ENCODE measurements at places on chromosomes 11 and 22.

DNA sequence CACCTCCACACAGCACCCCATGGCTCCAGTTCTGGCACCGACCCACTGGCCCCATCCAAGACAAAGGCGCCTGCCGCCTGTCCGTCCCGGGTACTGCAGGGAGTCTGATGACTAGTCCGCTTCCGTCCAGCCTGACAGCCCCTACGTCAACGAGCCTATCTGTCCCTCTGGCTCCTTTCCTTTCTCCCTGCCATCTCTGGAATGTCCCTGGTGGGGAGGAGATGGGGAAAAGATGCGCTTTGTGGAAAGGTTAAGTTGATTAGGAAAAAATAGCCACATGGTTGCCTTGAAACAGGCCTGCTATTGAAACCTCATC lies 10.4 kb downstream of the PDGFB start:
- peak; percentile 32 for DNase-seq

GRCh38 chr11:106988151-106989077 lies 29.9 kb downstream of the GUCY1A2 start:
- no peak for DNase-seq

DNA sequence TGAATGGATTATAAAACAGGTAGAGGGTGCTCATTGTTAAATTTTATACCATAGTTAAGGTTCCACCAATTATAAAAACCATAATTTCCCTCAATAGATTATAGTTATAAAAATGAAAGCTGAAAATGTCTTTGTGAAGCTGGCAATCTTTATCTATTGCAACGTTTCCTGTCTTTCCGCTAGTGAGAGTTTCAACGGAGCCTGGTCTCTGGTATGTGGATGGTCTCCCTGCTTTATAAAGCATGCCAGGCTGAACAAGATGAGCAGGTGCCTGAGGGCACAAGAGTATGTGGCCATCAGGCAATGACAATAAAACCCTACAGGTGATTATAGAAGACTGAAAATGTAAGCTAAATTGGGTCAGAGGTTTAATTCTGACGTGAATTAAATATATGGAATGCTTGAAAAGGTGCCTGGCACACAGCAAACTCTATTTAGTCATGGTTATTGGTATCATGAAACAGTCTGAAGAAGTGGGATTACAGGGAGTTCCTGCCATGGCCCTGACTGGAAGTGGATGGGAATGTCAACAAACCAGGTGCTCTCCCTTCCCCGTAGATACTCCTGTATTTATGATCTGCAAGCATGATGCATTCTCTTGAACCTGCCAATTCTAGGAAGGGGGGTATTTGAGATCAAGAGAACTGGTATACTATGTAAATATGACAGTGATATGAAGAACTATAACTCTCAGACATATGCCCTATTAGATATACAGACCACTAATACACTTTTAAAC lies 115.7 kb downstream of the ENTHD1 start:
- DNase-seq = no peak

- no peak for DNase-seq
These were observed 37.1 kb downstream of the BCR start for GRCh38 chr22:23217171-23218052.

DNA sequence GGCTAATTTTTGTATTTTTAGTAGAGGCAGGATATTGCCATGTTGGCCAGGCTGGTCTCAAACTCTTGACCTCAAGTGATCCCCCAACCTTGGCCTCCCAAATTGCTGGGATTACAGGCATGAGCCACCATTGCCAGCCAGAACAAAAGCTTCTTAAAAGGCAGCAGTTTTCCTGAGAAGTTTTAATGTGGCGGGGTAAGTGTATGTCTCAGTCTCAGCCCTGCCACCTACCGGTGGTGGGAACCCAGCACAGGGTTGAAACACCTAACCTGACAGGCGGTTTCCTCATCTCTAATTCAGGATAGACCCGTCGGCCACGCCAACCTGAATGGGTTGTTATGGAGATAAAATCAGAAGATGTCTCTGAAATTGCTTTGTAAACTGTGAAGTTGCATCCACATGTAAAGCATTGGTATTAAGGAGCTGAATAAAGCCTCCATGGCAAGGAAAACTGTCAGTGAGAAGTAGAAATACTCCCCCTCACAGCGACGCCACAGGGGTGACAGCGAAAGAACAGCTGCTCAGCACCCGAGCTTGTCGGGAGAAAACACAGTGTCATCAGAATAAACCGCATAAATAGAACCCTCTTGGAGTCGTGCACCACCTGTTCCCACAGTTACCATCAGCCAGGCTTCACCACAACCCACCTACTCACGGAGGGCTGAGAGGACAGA lies 165.9 kb upstream of the NCAM1 start:
- DNase-seq = peak; percentile 27

DNA sequence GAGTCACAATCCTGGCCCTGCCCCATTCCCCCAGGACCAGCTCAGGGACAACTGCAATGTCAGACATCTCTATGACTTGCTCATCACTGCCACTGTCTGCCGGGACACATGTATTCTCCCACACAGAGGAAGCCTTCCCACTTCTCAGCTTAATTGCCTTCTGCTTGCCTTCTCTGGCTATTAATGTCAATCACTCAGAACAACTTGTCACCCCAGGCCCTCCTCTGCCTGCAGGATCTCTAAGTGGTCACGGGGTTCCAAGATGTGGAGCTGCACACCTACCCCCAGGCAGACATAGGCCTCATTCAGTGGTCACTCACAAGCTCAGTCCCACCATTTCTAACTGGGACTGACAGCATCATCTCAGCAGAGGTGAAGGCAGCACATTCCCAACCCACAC lies 15.1 kb downstream of the PLEKHA7 start:
- no peak for DNase-seq

GRCh38 chr11:848380-848931 lies 5.8 kb downstream of the TSPAN4 start:
- peak; percentile 75 for DNase-seq

- DNase-seq = no peak
These were observed 38.1 kb downstream of the GRAMD4 start for GRCh38 chr22:46657996-46658947.
